Endodermal cell (in vitro differentiated cells): ENCODE measurements at places on chromosomes 5 and 9. TPM values are rescaled to one million over a fixed set of nuclear protein-coding genes. Genes with fewer than 3 reads are reported as not detected.

CATSPER3 gene
- total RNA-seq = 0.54 to 1.0 TPM (median 0.64 TPM) in 3 replicates

TMEM232 gene
- total RNA-seq = 3.3 and 4.2 TPM in 2 replicates

NSG2 gene
- total RNA-seq = not detected in 3 replicates

SLC35A4 gene
- 68.9 and 69.1 TPM in 2 replicates for total RNA-seq

- no peaks in the 10 kb centered on the region for H3K36me3 ChIP-seq
- H3K4me3 ChIP-seq = no peak overlapping the region
- peaks cover 12% of the 10 kb centered on the region for H3K4me1 ChIP-seq
- no peak for DNase-seq
- no peak overlapping the region for H3K27ac ChIP-seq
Measured at GRCh38 chr9:123832858-123833650, 96.9 kb downstream of the DENND1A start.

DNA sequence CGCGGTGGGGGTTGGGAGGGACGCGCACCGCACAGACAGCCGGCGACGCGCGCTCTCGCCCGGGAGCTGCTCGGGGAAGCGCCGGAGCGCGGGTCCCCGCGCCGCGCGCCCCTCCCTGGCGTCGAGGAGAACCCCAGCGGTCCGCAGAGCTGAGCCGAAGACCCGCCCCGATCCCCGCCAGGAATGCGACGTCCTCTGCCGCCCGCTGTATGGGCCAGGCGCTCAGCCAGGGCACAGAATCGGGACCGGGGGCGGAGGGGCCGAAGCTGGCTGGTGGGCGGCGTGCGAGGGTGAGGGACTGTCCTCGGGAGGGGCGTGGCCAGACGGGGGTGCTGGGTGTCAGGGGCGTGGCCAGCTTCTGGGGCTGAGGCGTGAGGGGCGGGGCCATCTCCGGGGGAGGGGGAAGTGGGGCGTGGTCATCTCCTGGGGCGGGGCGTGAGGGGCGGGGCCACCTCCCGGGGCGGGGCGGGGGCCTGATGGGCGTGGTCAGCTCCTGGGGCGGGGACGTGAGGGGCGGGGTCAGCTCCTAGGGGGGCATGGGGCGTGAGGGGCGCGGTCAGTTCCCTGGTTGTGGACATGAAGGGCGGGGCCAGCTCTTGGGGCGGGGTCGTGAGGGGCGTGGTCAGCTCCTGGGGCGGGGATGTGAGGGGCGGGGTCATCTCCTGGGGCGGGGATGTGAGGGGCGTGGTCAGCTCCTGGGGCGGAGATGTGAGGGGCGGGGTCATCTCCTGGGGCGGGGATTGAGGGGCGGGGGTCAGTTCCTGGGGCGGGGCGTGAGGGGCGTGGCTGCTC is 965 bp downstream of the PTGDS start:
- peaks cover 6% of the 10 kb centered on the region for H3K27me3 ChIP-seq
- no peak overlapping the region for H3K27ac ChIP-seq
- H3K4me1 ChIP-seq = peaks cover 3% of the 10 kb centered on the region
- peak overlapping the region; percentile 69 for H3K4me3 ChIP-seq

DNA sequence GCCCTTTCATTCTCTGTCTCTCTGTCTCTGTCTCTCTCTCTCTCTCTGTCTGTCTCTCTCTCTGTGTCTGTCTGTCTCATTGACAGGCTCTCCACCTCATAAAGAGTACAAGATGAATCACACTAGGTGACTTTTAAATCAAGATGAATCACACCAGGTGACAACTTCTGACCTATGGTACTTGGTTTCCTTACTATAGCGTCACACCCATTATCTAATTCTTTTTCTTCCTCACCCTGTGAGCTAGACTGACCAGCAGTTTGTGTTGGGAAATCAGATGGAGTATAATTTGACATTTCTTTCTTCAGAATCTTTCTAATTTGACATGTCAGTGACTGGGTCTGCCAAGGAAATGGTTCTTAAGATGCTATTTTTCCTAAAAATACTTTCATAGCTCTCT is 232.9 kb downstream of the ARRDC3 start:
- no peak overlapping the region for H3K4me3 ChIP-seq
- no peak for DNase-seq
- H3K4me1 ChIP-seq = no peaks in the 10 kb centered on the region
- H3K27me3 ChIP-seq = no peaks in the 10 kb centered on the region

GRCh38 chr5:64339769-64340168 is 166.0 kb upstream of the RGS7BP start:
- no peaks in the 10 kb centered on the region for H3K36me3 ChIP-seq
- no peak for DNase-seq
- no peak overlapping the region for H3K4me3 ChIP-seq
- no peak overlapping the region for H3K27ac ChIP-seq
- no peaks in the 10 kb centered on the region for H3K4me1 ChIP-seq

DNA sequence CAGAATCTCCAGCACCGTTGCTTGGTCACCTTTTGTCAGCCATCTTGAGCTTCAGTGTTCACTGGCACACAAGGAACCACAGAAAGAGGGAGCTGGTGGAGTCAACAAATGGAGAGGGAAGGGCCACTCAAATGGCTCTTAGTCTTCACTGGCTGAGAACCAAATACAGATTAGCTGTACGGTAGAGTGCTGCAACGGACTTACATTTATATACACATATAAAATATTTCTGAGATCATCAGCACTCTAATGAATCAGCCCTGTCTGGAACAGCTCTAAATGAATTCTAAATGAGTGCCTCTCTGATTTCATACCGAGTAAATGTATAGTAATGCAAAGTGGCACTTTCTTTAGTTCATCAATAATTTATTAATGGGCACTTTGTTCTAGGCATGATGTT is 24.8 kb downstream of the KCTD16 start:
- no peak for DNase-seq
- no peaks in the 10 kb centered on the region for H3K36me3 ChIP-seq
- no peak overlapping the region for H3K27ac ChIP-seq

- no peak overlapping the region for H3K4me3 ChIP-seq
- no peaks in the 10 kb centered on the region for H3K36me3 ChIP-seq
- H3K27me3 ChIP-seq = no peaks in the 10 kb centered on the region
- H3K4me1 ChIP-seq = peaks cover 36% of the 10 kb centered on the region
- no peak overlapping the region for H3K27ac ChIP-seq
- DNase-seq = peak; percentile 35
Measured at GRCh38 chr5:116563736-116564308, 10.8 kb downstream of the SEMA6A start.

DNA sequence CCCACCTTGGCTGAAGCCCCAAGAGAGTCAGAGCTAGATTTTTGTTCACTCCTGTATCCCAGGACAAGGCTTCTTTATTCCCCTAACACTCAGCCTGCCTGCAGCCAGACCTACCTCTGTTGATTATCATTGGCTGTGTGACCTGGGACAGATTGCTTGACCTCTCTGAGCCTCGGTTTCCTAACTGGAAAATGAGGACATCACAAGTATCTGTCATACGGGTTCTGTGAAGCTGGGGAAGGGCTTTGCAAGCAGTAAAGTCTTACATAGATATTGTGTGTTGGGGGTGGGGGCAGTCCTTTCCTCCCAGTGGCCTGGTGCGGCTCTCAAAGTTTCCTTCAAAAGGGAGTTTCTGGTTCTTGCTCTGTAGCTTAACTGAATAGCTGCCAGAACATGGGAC is 2.5 kb upstream of the NEK6 start:
- H3K27me3 ChIP-seq = no peaks in the 10 kb centered on the region
- no peak overlapping the region for H3K4me3 ChIP-seq
- no peak overlapping the region for H3K27ac ChIP-seq
- DNase-seq = no peak
- peaks cover 7% of the 10 kb centered on the region for H3K4me1 ChIP-seq

GRCh38 chr9:114205171-114206015 is 50.1 kb downstream of the COL27A1 start:
- H3K4me3 ChIP-seq = no peak overlapping the region
- no peak for DNase-seq
- no peaks in the 10 kb centered on the region for H3K27me3 ChIP-seq
- no peaks in the 10 kb centered on the region for H3K4me1 ChIP-seq
- no peak overlapping the region for H3K27ac ChIP-seq

GRCh38 chr9:6931913-6932312 is 174.1 kb downstream of the KDM4C start:
- no peaks in the 10 kb centered on the region for H3K27me3 ChIP-seq
- H3K36me3 ChIP-seq = no peaks in the 10 kb centered on the region
- peaks cover 5% of the 10 kb centered on the region for H3K4me1 ChIP-seq
- no peak overlapping the region for H3K4me3 ChIP-seq
- no peak overlapping the region for H3K27ac ChIP-seq

DNA sequence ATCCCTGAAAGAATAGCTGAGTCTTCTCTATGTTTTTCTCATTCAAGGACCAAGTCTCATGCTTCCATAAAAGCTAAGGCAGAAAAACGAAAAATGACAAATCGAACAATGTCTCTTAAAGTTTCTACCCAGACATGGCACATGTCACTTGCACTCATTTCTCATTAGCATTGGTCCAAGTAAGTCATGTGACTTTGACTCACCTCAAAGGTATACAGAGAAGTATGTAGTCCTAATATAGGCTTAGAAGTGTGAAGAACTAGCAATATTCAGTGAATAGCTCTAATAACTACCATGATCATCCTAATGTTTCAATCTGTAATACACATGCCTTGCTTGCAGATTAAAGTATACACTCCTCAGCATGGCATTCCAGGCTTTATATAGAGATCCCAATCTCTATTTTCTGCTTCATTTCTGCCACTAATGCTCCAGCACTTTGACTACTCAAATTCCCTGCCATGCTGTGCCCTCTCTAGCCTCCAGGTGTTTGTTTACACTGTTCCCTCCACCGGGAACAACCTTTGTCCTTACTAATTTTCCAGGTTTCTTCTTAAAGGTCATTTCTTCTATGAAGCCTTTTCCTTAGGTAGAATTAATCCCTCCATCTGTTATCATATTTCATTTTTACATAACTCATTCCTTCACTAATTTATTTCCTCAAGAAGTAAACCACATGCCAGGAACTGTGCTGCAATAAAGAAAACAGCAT is 98.9 kb downstream of the CEMIP2 start:
- no peaks in the 10 kb centered on the region for H3K4me1 ChIP-seq
- no peaks in the 10 kb centered on the region for H3K36me3 ChIP-seq
- H3K27me3 ChIP-seq = no peaks in the 10 kb centered on the region
- no peak overlapping the region for H3K27ac ChIP-seq
- DNase-seq = no peak
- no peak overlapping the region for H3K4me3 ChIP-seq

GRCh38 chr5:135032999-135033861 is 798 bp downstream of the PITX1 start:
- peak; percentile 84 for DNase-seq
- peaks cover 3% of the 10 kb centered on the region for H3K36me3 ChIP-seq
- no peaks in the 10 kb centered on the region for H3K4me1 ChIP-seq
- peaks cover 96% of the 10 kb centered on the region for H3K27me3 ChIP-seq

DNA sequence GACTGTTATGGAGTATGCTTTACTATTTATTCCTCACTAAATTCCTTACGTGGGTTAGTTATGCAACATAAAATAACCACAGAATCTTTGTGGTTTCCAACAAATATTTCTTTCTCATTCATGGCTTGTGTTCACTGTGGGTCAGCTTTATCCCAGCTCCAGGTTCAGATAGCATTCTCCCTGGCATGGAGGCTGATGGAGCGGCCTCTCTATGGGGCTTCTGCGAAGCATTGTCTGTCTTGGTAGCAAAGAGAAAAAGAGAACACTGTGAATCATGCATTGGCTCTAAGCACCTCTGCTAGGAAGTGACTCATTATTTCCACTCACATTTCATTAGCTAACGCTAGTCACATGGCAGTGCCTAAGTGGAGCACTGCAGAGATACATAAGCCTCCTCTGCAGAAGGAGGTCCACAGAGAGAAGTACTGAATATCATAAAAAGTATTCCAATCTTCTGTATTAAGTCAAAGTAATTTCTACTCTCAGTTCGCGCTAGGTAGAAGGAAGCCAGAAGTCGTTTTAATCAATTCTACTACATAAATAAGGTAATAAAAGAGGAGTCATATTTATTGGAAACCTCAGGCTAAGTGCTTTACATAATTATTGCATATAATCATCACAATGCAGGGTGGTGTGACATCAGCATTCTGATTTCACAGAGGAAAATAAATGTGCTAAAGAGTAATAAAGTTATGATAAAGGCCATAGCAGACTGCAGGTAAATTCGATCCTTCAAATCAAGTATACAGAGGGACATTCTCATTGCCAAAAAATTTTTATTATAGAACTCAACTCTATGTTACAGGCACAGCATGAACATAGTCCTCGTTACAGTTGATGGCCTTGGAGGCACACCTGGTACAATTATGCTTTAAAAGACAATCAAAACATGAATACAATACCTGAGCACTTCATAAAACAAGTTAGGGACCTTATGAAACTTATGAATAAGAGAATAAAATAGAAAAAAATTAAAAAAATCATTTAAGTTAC is 531.1 kb downstream of the CETN3 start:
- no peak overlapping the region for H3K27ac ChIP-seq
- H3K36me3 ChIP-seq = no peaks in the 10 kb centered on the region
- no peak for DNase-seq
- H3K27me3 ChIP-seq = no peaks in the 10 kb centered on the region
- no peak overlapping the region for H3K4me3 ChIP-seq

GRCh38 chr9:111000202-111000601 is 38.1 kb downstream of the LPAR1 start:
- H3K27ac ChIP-seq = no peak overlapping the region
- H3K27me3 ChIP-seq = no peaks in the 10 kb centered on the region
- no peak for DNase-seq
- peaks cover 4% of the 10 kb centered on the region for H3K4me1 ChIP-seq
- no peaks in the 10 kb centered on the region for H3K36me3 ChIP-seq
- no peak overlapping the region for H3K4me3 ChIP-seq

DNA sequence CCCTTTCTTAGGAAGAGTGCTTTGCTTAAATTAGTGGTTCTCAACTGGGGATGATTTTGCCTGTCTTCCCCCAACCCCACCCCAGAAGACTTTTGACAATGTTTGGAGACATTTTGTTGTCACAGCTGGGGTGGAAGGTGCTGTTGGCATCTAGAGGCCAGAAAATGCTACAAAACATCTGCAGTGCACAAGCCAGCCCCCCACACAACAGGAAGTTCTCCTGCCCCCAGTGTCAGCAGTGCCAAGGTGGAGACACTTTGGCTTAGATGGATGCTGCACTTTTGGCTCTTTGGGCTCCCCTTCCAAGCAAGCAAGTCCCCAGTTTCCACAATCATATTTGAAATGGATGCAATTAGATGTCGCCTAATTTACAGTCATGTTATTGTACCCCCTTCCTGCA is 2.7 kb downstream of the HEMGN start:
- peaks cover 93% of the 10 kb centered on the region for H3K27me3 ChIP-seq
- no peaks in the 10 kb centered on the region for H3K36me3 ChIP-seq
- DNase-seq = no peak
- H3K4me1 ChIP-seq = no peaks in the 10 kb centered on the region
